Suppressor macrophage treated with lipopolysaccharide for 1 hour (primary cell): ENCODE measurements at places on chromosomes 12 and 14.

DNA sequence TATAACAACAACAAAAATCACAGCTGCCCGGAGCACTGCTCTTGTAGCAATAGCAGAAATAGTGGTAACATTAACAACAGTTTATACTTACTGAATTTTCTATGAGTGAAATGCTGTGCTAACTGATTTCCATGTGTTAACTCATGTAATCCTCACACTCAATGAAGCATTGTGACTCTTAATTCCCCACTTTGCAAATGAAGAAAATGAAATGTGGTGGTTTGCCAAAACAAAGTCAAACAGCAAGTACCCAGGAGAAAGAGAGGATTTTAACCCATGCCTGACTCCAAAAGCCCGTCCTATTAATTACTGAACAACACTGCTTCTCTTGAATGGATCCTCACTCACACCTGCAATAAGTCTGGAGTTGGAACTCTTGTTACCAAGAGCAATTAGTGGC, 123.5 kb downstream of the MED13L start:
- no peak for DNase-seq

GRCh38 chr14:34711796-34712712, 2.3 kb downstream of the CFL2 start:
- no peak for DNase-seq

DNA sequence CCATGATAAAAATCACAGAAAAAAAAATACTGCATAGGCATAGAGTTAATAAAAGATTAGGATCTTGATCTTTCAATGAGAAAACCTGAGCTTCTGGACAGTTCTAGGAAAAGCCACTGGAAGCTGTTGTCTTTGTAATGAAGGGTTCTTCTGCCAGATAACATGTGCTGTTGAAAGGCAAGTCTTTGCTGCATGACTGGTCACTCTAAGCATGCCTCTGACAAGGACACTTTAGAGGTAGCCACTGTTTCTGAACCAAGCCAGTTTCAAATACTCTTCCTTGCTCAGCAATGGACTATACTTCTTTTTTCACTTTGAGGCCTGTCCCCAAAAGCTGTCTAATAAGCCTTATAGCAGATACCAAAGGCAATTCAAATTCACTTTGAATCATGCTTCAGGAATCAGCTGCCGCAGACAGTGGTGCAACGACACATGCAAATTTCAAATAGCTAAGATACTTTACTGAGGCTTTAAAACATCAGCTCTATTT, 70.2 kb downstream of the BTG1 start:
- no peak for DNase-seq

- no peak for DNase-seq
Measured at GRCh38 chr14:60512973-60513571, 4.1 kb downstream of the SIX6 start.

DNA sequence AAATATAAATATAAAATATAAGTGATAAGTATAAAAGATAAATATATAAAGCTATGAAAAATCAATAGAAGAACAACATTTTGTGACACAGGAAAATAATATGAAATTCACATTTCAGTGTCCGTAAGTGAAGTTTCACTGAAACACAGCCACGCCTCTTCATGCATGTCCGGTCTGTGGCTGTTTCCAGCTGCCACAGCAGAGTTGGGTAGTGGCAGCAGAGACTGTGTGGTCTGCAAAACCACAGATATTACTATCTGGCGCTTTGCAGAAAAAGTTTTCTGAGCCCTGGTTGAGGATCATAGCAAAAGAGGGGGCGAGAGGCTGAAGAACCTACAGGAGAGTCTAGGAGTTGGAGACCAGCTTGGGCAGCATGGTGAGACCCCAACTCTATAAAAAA, 780 bp downstream of the SERPINA4 start:
- DNase-seq: no peak

DNA sequence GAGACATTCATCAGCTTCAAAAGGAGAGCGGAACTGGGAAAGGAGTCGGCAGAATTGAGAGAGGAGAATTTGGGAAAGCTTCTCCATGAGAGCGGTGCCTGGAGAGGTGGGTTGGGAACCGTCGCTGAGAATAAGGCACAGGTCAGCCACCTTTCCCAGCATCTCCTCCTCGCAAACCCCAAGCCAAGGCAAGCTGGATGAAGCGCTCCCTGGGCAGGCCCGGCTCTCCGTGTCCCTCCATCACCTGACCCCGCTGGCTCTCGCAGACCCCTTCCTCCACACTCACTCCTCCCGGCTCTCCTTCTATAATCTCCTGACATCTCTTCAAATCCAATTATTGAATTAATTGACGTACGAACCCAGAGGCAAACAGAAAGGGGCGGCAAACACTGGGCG, 18.9 kb upstream of the ATP5MC2 start:
- DNase-seq: no peak

- DNase-seq: no peak
Measured at GRCh38 chr14:62711351-62712023, 333.8 kb downstream of the KCNH5 start.

DNA sequence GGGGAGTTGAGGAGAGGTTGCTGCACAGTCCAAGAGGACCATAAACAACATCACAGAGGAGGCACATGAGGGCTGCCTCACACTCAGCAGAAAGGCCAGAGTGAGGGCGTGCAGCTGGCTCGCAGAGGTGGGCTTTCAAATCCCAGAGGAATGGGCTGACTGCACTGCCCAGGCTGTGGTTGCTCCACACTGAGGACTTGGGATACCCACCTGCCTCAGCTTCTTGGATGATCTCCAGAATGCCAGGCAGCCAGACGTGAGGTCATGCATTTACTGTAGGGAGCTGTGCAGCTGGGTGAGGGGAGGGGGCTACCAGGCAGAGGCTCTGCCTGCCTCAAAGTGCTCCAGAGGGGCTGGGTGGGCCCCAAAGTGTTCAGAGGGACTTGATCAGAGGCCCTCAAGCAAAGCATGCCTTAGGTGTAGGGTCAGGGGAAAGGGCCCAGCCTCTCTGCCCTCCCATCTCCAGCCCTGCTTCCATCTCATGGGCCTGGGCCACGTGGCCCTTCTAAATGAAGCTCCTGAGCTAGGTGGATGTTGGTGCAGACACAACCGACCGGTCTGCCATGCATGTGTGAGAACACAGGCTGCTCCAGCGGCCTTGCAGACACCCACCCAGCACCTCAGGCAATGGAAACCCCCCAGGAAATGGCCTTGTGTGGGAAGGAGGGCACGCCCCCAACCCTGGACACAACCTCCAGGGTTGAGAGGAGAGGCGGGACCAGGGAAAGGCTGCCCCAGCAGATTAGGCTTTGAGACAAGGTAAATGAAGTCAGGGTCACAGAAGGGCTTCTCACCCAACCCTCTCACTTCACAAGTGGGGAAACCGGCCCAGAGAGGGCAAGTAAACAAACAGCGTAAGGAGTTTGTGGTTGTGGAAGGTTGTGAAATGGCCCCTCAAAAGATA, 90.8 kb downstream of the NTF3 start:
- DNase-seq: no peak

DNA sequence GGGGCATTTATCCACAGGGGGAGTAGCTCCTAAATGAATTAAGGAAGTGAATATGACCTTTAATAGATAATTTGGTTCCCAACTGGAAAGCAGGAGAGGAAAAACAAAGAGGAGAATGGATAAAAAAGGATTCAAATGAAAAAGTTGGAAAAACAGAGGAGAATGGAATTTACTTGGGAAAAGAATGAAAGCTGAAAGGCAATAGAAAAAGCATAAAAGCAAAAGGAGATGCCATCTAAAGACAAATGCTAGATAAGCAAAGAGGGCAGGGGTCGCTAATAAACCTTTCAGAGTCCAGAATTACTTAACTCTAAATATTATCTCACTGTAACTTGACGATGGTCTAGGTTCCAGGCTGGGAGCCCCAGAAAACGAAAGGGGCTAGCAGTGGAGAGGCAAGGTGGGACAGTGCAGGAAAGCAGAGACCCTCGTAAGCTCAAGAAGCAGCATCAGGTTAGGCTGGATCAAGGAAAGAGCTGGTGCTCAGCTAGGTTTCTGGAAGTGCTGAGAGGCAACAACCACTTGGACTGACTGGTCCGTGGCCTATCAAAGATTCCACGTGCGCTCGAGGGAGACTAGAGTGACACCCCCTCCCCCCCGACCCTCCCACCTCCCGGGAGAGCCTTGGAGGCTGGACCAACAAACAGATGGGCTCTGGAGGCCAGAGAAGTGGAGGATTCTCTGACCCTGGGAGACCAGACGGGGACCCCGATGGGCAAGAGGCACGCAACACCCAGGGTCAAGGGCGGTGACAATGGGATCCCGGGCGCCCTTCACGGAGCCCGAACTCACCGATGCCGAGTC, 1.2 kb downstream of the SLC2A13 start:
- DNase-seq: no peak

- DNase-seq: no peak
Measured at GRCh38 chr12:79069009-79069408, 204.4 kb downstream of the SYT1 start.

DNA sequence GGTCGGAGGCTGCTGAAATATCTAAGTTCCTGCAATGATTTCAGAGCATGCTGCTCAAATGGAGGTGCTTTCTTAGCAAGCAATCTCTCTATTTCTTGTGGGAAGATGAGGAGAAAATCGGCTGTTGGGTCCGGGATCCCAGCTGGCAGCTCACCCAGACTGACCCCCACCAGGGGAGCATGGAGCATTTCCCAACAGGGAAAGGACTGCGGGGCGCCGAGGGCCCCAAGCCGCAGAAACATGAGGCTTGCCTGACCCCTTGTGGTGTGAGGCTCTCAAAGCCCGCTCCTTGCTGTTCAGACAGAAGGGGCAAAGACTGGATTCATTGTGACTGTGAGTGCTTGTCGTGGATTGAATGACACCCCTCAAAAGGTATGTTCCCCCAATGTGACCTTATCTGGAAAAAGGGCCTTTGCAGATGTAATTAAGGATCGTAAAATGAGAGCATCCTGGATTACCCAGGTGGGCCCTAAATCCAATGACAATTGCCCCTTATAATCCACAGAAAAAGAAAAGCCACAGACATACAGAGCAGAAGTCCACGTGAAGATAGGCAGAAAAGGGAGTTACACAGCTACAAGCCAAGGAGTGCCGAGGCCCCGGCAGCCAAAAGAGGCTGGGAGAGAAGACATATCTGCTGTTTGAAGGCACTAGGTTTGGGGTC, 116.3 kb upstream of the VASH1 start:
- peak; percentile 48 for DNase-seq

GRCh38 chr14:45246691-45247090, 6.3 kb downstream of the MIS18BP1 start:
- no peak for DNase-seq

DNA sequence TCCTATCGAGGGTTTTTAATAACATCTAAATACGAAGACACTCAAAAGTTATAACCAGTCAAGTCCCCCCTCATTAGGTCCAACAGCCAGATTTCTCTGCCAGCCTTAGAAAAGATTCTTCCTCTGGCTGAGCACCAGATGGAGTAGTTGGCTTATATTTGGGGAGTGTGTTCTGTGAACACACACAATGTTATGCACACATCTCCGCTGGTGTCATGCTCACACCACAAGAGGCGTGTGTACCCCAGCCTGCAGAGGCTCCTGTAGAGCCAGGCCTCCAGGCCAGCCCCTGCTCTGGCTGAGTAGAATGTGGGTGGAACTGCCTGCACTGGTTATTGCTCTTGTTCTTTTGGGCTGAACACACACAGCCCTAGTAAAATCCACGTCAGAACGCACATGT, 64.0 kb downstream of the PIWIL1 start:
- DNase-seq: no peak

- DNase-seq: no peak
Measured at GRCh38 chr12:108930155-108930554, 50.3 kb downstream of the DAO start.

DNA sequence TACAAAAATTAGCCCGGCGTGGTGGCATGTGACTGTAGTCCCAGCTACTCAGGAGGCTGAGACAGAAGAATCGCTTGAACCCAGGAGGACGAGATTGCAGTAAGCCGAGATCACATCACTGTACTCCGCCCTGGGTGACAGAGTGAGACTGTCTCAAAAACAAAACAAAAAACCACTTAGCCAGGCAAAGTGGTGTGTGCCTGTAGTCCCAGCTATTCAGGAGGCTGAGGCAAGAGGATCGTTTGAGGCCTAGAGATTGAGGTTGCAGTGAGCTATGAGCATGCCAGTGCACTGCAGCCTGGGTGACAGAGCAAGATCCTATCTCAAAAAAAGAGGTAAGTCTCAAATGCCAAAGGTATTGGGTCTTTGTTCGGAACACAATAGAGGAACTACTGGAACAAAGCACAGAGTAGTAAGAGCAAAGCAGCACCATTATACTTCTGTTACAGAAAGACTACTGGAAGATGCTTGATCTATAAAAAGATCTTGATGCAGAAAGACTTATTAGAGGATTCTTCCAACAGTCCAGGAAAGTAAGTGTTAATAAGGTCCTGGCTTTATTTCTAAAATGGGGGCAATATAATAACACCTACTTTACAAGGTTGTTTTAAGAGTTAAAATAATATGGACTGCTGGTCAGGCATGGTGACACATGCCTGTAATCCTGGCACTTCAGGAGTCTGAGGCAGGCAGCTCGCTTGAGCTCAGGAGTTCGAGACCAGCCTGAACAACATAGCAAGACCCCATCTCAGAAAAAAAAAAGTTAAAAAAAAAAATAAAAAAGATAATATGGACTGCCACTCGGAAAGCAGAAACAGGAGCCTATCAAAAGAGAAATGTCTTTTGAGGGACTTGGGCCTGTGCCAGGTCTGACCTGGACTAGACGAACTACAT, 29.9 kb downstream of the BTBD7 start:
- DNase-seq: no peak

DNA sequence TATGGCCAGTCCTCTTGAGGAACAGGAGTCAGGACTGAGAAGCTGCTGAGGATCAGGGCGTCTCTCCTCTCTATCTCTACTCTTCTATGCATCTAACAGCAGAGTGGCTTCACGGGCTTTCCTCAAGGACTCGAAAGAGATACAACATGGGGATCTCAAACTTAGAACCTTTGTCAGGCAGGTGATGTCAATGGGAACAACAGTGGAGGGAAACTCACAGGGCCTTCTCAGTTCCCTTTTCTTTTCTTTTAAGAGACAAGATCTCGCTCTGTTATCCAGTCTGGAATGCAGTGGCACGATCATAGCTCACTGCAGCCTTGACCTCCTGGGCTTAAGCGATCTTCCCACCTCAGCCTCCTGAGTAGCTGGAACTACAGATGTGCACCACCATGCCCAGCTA, 127.6 kb downstream of the PTPN11 start:
- no peak for DNase-seq

DNA sequence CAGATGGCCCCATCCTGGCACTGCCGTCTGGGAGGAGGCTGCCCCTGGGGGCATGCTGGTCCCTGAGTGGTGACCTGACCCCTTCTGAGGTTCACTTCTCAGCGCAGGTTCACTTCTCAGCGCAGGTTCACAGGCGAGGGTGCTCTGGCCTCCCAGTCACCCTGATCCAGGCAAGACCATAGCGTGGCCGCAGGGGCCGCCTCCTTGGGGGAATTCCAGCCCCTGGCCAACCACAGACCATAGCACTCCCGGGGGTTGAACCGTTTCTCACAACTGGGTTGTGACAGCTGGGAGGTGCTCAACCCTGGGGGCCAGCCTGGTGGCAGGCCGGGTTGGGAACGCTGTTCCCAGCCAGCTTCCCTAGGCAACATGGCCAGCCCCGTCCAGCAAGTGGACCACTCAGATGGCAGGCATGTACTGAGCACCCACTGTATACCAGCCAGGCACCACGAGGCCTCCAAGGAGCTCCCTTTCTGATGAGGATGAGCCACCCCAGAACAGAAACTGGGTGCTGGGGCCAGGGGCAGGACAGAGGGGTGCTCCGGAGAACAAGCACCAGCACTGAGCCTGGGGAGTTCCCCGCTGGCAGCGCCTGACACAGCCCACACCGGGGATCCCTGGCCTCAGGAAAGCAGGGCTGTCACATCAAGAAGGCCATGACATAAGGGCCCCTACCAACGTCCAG, 28.3 kb upstream of the ZFP36L1 start:
- no peak for DNase-seq

GRCh38 chr12:106275458-106275857, 27.1 kb upstream of the TCP11L2 start:
- DNase-seq: no peak

GRCh38 chr12:10249690-10250455, 37.2 kb downstream of the GABARAPL1 start:
- no peak for DNase-seq
